MG63 (cell line): ENCODE measurements at places on chromosomes 3 and 15. TPM values are rescaled to one million over a fixed set of nuclear protein-coding genes. Genes with fewer than 3 reads are reported as not detected.

GRCh38 chr15:78265752-78266224 is 1.4 kb downstream of the DNAJA4 start:
- DNase-seq, result no peak

DNA sequence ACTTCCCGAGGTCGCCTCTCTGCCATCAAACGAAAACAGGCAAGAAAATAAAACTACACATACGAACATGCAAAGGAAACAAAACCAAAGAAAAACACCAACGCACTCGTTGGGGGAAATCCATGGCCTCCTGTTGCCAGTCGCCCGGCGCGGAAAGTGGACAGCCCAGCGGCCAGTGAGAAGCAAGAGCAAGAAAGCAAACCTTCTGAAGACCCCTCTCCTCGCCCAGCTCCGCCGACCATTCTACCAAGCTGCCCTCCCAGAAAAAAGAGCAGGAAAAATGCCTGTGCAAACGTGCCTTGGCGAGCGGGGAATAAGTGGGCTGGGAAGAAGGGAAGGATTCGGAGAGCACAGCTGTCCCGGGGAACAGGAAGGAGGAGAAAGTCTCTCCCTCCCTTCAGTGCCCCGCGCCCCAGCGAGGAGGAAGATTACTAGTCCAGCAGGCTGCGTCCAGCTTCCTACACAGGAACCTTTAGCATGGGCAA is 802 bp upstream of the NECTIN3 start:
- no peak for DNase-seq

DNA sequence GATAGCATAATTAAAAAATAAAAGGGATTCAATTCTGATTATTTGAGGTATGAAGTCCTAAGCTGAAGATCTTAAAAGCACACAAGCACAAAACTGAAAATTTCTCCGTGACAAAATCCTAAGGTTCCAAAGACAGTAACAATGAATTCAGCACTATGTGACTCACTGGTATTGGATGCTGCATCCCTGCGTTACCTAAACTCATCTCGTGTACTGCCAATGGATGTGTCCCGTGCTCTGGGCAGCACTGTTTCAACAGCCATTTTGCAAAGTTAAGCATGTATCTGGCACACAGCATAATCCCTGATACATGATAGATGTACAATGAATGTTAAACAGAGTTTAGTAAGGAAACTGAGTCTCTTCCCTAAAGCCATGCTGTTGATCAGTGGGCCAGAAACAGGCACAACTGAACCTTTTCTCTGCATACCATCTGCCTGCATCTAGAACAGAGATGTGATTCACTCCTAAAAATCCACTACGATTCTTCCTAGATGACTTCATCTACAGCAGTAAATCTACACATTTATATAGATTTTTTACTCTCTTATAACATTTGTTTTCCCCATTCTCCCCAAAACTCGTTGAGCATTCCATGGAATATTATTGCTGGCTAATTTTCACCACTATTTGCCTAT is 14.3 kb downstream of the SUCLG2 start:
- no peak for DNase-seq

- peak; percentile 95 for DNase-seq
Observed at GRCh38 chr3:139284221-139284620, 59.6 kb upstream of the MRPS22 start.

DNA sequence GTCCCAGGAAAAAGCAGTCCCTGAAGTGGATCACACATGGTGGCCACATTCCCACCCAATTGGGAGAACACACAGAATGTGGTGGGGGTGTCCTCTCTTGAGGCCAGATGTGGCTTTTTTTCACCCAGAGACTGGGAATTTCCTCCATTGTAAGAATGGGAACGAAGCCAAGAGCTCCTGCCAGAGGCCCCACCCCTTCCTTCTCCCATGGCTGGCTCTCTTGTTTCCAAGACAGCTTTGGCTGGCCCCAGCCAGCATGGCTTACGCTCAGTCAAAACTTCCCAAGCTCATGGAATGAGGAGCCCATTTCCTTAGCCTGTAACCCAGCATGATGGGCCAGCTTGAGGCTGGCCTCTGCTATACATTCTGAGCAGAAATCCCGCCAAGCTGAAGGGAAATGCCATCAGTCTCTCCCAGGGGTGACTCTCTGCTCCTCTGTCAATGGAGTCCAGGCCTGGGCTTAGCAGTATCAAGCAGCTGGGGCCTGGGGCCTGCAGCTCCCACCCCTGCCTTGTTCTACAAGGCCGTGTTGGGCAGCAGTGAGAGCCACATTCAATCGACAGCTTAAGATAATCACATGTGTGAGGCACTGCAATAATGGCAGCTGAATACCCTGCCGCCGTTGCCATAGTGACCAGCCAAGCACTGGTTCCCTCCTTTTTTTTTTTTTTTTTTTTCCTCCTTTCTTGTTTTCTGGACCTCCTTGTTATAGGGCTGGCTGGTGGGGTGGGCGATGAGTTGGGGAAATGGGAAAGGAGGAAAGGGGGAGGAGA is 142.4 kb downstream of the EPHB1 start:
- no peak for DNase-seq

GRCh38 chr3:35078780-35079179 is 560.5 kb upstream of the ARPP21 start:
- DNase-seq, result no peak

GRCh38 chr3:187103251-187103650 is 36.0 kb downstream of the RPL39L start:
- DNase-seq, result no peak

DNA sequence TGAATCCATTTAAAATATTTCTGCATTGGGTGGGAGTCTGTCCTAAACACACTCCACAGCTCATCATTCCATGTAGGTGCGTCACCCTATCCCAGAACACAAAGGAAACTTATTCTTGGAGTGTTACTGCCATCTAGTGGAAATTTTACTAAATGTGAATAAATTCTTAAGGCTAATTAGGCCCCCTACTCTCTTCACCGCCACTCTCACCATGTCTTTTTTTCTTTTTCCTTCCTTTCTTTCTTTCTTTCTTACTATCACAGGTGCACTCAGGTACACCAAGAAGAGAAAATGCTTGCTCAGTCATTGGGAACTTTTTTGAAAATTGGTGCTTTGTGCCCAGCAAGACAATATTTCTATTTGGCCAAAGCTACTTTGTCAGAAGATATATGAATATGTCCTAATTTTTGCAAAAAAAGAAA is 26.4 kb upstream of the ATP8B4 start:
- peak; percentile 53 for DNase-seq

- DNase-seq, result no peak
Observed at GRCh38 chr15:100951965-100952364, 32.8 kb downstream of the LRRK1 start.

GRCh38 chr3:46520531-46520930 is 22.8 kb downstream of the RTP3 start:
- DNase-seq, result no peak

- no peak for DNase-seq
Observed at GRCh38 chr3:169554611-169555010, 108.9 kb downstream of the MECOM start.

GRCh38 chr15:63122002-63122875 is 578 bp downstream of the LACTB start:
- DNase-seq, result peak; percentile 80

- DNase-seq, result no peak
Observed at GRCh38 chr15:26631894-26632293, 141.0 kb downstream of the GABRB3 start.

DNA sequence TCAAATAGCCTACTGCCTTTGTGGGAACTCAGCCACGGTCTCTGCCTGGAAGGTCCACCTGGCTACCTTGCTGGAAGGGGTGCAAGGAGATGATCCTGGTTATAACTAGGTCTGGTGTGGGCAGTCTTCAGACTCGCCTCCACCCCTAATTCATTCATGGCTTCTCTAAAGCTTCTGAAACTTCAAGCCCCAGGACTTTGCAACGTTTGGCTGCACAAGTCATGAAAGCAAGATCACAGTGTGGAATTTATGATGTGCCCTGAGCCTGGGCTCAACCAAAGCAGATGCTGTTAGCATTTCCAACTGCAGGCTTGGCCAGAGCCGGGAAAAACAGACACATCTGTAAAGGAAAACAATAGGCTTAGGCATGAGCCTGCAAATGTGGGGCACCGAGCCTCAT is 200.4 kb upstream of the WNT5A start:
- no peak for DNase-seq

- no peak for DNase-seq
Observed at GRCh38 chr3:141690431-141691072, 47.5 kb upstream of the RNF7 start.

DISP2 gene
- total RNA-seq, result 0.37 and 0.43 TPM in 2 replicates

REC114 gene
- not detected in 2 replicates for total RNA-seq

CAPN3 gene
- not detected in 2 replicates for total RNA-seq

MNS1 gene
- 10.9 and 17.7 TPM in 2 replicates for total RNA-seq

CPLX3 gene
- not detected in 2 replicates for total RNA-seq

VILL gene
- total RNA-seq, result 0.15 and 4.4 TPM in 2 replicates

DPPA2 gene
- total RNA-seq, result not detected in 2 replicates

C3orf80 gene
- total RNA-seq, result not detected in 2 replicates

ZMYND10 gene
- total RNA-seq, result 0.43 TPM in 1 of 2 replicates, not detected in the other

SCN11A gene
- not detected in 2 replicates for total RNA-seq
